ENCODE measurements at places on chromosomes 1 and 21.

DNA sequence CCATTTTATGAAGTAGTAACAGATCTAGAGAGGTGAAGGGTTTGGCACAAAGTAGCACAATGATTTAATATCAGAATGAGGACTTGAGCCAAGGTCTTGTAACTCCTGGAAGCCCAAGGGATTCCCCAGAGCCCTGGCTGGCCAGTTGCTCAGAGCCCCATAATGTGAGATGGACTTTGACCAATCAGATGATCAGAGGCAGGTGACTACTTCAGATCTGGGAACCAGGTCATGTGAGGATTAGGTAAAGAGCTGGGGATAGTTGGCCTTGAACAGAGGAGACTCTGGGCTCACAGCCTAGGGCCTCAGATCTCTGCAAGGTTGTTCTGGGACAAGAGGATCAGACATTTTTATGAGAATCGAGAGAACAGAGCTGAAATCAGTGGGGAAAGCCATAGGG, 18.9 kb downstream of the SHISAL2A start:
- no peak for DNase-seq

GRCh38 chr1:36523230-36523495, 40.5 kb upstream of the CSF3R start:
- no peak for DNase-seq

DNA sequence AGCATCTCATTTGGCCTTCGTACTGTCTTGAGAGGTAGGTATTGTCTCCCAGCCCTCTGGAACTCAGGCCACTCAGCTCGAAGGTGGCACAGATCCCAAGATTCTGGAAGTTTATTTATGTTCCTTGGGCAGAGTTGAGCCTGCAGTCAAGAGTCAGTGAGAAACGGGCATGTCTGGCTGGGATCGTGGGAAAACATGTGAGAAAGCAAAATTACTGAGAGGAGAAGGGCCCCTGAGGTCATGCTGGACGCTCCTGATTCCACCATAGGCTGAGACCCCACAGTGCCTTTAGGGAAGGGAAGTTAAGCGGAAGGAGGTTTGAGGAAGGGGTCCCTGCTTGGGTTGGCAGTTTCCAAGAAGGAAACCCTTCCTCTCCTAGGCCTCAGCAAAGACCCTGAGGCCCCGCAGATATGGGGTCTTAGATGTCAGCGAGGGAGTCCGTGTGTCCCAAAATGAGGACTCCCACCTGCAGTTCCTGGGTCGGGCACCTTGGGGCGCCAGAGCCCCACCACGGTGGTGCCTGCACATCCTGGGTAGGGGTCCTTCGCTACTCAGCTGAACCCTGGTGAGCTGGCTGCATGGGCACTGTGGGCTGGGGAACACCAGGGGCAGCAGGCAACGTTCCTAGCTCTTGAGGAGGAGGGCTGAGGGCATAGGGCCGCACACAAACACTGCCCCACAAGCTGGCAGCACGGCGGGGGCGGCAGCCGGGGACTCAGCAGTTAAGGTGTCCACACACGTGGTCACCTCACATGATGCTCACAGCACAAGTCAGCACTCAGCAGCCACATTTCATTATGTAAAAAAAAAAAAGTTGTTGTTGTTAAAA, 12.3 kb upstream of the SEMA4A start:
- no peak for DNase-seq

- no peak for DNase-seq
Measured at GRCh38 chr1:208631092-208631491, 386.9 kb upstream of the PLXNA2 start.

GRCh38 chr1:156135930-156136871, 17.2 kb upstream of the SEMA4A start:
- no peak for DNase-seq

DNA sequence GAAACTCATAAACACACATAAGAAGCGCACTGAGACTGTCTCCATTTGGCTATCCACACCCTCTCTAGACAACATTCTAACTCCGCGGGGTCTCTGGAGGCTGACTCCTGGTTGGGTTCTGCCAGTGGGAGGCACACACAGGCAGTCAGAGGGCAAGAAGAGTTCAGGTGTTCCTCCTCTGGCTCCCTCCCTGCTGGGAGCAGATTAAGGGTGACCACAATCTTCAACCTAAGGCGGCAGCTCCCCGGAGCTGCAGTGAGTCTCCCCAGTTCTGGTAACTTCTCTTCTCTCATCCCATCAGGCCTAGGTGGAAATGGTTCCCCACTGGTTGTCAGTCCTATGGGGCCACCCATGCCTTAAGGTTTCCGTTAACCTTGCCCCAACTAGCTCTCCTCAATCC, 7.4 kb upstream of the TENT5C start:
- no peak for DNase-seq

- no peak for DNase-seq
Measured at GRCh38 chr1:112712191-112712590, 2.9 kb downstream of the PPM1J start.

DNA sequence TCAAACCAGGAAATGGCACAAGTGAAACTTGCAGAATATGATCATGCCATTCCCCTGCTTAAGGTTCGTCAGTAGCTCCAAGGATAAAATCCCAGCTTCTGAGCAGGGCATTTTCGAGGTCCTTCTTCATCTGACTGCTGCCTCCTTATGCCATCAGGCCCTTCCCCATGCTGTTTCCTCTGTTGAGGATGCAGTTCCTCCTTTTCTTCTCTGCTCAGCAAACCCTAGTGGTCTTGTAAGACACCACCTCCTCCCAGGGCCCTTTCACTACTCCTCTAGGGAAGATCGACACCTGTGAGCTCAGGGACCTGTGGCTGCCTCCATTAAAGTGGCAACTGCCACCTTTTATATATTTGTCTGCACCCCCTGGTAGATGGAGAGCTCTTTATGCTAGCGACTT, 62.1 kb upstream of the JUN start:
- no peak for DNase-seq

Measured in AG08395 (cell line).